ENCODE measurements at places on chromosomes 2 and 18. TPM values are rescaled to one million over a fixed set of nuclear protein-coding genes. Genes with fewer than 3 reads are reported as not detected.

DNA sequence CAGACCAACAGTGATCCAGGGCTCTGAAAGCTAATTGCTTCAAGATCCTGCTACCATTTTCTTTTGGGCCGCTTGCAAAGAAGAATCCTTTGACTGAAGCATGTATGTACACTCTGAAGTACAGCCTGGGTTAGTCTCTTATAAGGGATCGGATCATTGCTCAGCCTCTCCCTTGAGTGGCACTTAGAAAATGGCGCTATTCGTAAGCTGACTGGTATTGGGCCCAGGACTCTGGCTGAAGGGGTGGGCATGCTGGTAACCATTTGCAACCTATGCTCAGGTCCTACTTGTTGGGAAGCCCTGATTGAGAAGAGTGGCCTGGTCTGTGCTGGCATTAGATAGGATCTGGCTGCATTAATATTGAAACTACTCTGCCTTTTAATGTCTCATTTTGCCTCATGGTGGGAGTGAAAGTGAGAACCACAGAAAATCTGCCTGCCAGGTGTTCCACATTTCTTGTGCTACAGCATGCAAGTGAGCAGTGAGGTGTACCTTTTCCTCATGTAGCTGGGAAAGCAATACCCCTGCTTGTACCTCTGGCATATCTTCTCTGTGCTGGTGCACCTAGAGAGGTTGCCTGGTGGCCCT, 661 bp upstream of the MGAT5 start:
- H3K27ac ChIP-seq: no peak overlapping the region
- H3K36me3 ChIP-seq: no peaks in the 10 kb centered on the region
- DNase-seq: no peak

CHRNG gene
- not detected for total RNA-seq

GRCh38 chr2:179263015-179263414, 1.6 kb downstream of the SESTD1 start:
- H3K36me3 ChIP-seq: no peaks in the 10 kb centered on the region
- H3K4me1 ChIP-seq: peaks cover 3% of the 10 kb centered on the region
- DNase-seq: no peak
- H3K27ac ChIP-seq: peak overlapping the region; percentile 80

DNA sequence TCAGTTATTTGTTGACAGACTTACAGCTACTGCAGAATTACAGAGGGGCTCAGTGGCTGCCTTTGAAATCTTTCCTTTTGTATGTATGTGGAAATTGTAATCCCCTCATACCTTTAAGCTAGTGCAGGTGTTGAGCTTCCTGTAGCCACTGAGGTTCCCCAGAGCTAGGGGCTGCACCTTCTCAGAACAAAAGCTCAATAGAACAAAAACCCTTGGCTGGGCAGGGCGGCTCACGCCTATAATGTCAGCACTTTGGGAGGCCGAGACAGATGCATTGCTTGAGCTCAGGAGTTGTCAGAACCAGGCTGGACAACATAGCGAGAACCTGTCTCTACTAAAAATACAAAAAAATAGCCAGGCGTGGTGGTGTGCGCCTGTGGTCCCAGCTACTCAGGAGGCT, 41.3 kb upstream of the CHMP1B start:
- H3K4me1 ChIP-seq: no peaks in the 10 kb centered on the region
- no peaks in the 10 kb centered on the region for H3K27me3 ChIP-seq
- no peak overlapping the region for H3K4me3 ChIP-seq
- H3K36me3 ChIP-seq: no peaks in the 10 kb centered on the region

GRCh38 chr2:44549856-44550255, 188.1 kb downstream of the CAMKMT start:
- H3K4me3 ChIP-seq: no peak overlapping the region
- H3K36me3 ChIP-seq: no peaks in the 10 kb centered on the region
- DNase-seq: no peak
- H3K27me3 ChIP-seq: no peaks in the 10 kb centered on the region
- no peak overlapping the region for H3K27ac ChIP-seq
- H3K4me1 ChIP-seq: peaks cover 4% of the 10 kb centered on the region

DNA sequence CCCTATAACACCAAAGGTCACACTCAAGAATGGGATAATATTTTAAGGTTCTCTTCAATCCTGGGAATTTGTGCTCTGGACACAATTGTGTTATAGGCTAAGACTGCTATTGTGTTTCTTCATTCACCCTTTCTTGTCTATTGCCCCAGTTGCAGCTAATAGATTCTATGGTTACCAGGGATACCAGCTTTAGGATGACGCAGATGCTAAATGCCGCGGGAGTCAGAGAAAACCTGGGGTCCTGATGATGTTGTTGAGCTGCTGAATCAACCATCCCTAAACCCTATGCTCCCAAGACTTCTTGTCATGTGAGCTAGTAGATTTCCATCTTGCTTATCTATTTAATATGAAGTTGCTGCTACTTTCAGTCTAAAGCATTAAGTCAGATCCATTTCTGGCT, 5.4 kb downstream of the CRYGD start:
- H3K4me1 ChIP-seq: no peaks in the 10 kb centered on the region
- no peak overlapping the region for H3K27ac ChIP-seq
- H3K4me3 ChIP-seq: no peak overlapping the region
- no peak for DNase-seq

GRCh38 chr2:160076914-160077313, 14.5 kb upstream of the PLA2R1 start:
- H3K27me3 ChIP-seq: no peaks in the 10 kb centered on the region
- H3K4me1 ChIP-seq: no peaks in the 10 kb centered on the region
- DNase-seq: no peak
- no peaks in the 10 kb centered on the region for H3K36me3 ChIP-seq

GRCh38 chr18:12394428-12394827, 13.3 kb upstream of the PRELID3A start:
- DNase-seq: no peak
- H3K4me1 ChIP-seq: no peaks in the 10 kb centered on the region
- no peak overlapping the region for H3K4me3 ChIP-seq
- H3K36me3 ChIP-seq: no peaks in the 10 kb centered on the region

UGT1A5 gene
- 1.8 TPM for total RNA-seq

FAM237A gene
- not detected for total RNA-seq

RNU2-63P gene
- not detected for total RNA-seq

DNA sequence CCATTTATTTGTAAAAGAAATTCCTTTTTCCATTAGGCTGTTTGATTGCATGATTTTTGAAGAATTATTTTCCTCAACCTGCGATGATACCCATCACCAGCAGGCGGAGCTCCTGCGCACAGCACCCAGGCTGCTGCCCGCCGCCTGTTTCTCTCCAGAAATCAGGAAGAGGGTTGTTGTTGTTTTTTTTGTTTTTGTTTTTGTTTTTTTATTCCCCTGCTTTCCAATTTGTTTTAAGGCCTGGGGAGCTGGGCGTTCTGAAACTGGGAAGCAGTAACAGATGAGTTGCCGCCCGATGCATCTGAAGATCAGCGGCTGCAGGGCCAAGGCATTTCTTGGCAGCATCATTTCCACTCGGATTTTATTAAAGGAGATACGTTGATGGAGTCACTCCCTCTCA, 132.1 kb downstream of the MBP start:
- no peaks in the 10 kb centered on the region for H3K27me3 ChIP-seq
- H3K36me3 ChIP-seq: no peaks in the 10 kb centered on the region
- H3K4me1 ChIP-seq: peaks cover 1% of the 10 kb centered on the region
- no peak overlapping the region for H3K27ac ChIP-seq

LOXHD1 gene
- 0.83 TPM for total RNA-seq

DSC1 gene
- total RNA-seq: not detected

- no peak for DNase-seq
- H3K27ac ChIP-seq: no peak overlapping the region
- H3K27me3 ChIP-seq: no peaks in the 10 kb centered on the region
- H3K4me1 ChIP-seq: peaks cover 37% of the 10 kb centered on the region
- H3K4me3 ChIP-seq: no peak overlapping the region
Observed at GRCh38 chr18:8018701-8019331, 451.7 kb downstream of the PTPRM start.

DNA sequence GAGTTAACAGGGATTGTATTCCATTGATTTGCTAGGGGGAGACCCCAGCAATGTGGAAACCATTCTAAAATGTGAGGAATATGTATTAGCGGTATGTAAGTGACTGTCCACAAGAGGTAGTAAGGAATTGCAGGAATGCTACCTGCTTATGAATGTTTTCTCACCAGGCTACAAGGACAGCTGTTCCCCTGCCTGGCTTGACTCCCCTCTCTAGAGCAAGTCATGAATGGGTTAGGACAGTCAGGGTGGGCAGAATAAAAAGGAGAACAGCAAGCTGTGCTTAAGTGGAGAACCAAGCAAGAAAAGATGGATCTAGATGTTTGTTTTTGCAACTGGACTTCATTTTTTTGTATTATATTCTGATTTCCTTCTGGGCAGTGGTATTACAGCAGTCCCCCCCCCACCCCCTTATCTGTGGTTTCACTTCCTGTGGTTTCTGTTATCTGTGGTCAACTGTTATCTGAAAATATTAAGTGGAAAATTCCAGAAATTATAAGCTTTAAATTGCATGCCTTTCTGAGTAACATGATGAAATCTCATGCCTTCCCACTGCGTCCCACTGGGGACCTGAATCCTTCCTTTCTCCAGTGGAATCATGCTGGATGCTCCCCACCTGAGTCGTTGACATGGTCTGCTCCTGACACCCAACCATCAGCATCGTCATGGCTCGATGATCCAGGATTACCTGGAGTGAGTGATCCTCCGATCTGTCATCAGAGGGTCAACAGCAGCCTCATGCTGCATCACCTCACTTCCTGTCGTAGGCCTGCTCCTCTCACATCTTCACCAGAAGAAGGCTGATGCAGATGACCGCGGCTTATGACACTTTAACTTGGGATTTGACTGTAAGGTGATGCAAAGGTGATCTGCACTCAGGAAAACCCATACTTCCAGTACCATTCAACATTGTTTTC, 52.2 kb downstream of the VAPA start:
- no peak for DNase-seq
- H3K27ac ChIP-seq: no peak overlapping the region
- H3K27me3 ChIP-seq: no peaks in the 10 kb centered on the region
- no peaks in the 10 kb centered on the region for H3K36me3 ChIP-seq

SF3B1 gene
- 948 TPM for total RNA-seq

Data from thyroid gland (tissue), 4 donors.